D721Med (cell line): ENCODE measurements at places on chromosomes 3 and 15.

DNA sequence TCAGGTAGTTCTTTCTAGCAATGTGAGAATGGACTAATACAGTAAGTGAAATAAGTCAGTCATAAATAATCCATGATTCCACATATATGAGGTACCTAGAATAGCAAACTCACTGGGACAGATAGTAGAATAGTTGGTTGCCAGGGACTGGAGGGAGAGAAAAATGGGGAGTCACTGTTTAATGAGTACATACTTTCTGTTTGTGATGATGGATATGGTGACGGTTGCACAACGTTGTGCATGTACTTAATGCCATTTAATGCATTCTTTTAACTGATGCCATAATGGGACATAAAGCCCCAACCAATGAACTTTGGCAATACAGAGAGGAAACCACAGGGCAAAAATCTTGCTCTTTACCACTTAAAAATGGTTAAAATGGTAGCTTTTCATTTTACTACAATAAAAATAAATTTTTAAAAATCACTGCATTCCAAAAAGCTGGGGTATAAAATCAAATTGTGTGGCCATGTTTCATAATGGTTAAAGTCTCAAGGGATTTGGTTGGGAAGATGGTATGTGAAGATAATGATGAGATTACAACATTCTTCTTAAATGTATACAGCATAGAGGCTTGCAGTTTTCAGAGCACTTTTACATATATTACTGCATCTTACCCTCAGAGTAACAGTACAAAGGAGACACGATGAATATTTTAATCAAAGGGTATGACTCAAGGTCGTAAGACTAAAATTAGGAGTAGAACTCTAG, 45.2 kb downstream of the ADAM10 start:
- no peak for DNase-seq

DNA sequence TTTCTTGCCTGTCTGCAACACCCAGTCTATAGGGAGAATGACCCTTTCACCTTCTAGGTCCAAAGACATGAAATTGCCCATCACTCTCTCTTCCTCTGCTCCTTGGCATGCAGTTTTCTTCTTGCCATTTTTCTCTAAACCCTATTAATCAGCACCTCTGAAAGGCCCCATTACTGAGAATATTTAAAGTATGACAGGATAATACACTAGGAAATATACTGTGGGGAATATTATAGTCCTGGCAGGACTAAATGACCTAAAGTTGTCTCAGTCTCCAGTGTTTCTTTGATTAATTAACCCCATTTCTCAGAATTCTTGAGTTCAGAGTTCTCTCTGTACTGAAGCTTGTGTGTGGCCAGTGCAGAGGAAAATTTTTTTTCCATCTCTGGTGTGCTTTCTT, 730.7 kb downstream of the AGBL1 start:
- DNase-seq = no peak

DNA sequence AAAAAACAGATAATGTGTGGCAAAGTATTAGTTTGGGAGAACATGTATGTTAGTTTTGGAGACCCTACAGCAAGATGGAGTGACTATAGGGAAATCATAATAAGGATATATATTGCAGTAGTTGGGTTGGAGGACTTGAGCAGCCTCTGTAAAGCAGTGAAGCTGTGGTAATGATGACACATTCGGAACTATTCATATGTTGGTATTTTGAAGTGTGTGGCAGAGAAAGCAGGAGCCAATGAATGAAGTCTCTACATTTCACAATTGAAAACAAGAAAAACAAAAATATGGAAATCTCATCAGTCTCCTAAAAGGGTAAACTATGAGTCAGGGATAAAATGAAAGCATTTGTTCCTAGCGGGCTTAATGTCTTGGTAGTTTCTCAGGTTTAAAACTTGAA, 645.9 kb downstream of the OTOL1 start:
- no peak for DNase-seq

GRCh38 chr3:23830869-23831484, 25.2 kb downstream of the UBE2E1 start:
- no peak for DNase-seq

DNA sequence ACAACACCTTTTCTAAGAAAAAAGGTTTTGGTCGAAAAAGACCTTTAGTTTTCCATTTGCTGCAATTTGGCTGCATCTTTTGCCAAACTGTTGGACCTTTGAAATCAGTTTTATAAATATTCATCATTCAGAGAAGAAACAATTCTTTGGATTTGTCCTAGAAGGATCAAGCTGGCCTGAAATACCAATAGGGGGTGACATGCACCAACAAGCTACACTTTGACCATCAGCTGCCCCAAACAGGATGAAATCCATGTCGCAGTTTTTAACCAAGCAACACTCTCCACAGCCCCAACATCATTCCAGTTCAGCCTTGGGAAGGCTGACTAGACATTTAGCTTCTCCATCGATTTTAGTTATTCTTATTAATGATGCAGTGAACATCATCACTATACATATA, 9.8 kb downstream of the RPL15 start:
- no peak for DNase-seq

GRCh38 chr15:66021496-66022162, 152.3 kb downstream of the RAB11A start:
- no peak for DNase-seq

DNA sequence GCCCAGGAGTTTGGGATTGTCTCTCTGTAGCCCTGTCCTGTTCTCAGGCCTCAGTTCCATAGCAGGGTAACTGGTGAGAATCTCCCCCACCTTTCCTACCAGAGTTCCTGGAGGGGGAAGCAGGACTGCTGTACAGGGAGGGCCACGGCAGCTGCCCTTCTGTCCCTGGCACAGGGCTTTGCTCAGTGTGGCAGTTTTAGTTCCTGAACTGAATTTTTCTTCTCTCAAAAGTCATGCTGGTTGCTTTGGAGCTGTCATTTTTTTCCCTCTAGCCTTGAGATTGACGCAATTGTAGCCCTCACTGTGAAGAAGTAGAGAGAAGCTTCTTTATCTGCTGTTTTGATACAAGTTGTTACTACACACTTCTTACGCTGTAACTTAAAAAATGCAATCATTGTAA, 55.5 kb downstream of the TPRG1 start:
- no peak for DNase-seq

- no peak for DNase-seq
These were observed 50.4 kb upstream of the NEO1 start for GRCh38 chr15:73001840-73002239.

DNA sequence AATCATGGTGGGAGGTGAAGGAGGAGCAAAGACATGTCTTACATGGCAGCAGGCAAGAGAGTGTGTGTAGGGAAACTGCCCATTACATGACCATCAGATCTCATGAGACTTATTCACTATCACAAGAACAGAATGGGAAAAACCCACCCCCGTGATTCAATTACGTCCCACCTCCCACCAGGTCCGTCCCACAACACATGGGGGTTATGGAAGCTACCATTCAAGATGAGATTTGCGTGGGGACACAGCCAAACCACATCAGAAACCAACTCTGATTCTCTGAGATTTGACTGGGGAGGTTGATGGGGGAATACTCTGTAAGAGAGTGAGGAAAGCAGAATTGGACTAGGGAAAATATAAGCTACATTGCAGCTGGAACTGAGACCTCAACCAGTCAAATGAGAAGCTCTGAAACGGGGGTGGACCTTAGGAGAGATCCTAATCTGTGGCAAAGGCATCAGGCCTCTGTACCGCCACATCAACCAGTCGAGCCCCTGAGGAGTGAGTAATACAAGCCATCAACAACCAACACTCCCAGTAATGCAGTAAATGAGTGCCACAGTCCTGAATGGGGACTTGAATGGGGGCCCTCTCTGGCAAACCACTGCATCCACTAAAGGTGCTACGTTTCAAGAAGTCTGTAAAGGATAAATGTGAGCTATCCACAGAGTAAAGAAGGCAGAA, 207.9 kb upstream of the GADL1 start:
- DNase-seq = no peak

- no peak for DNase-seq
These were observed 404.5 kb downstream of the PDCD6IP start for GRCh38 chr3:34202975-34203374.

- DNase-seq = no peak
These were observed 38.8 kb downstream of the SLC12A1 start for GRCh38 chr15:48244921-48245320.

- no peak for DNase-seq
These were observed 40.3 kb downstream of the GNB4 start for GRCh38 chr3:179410999-179411398.

DNA sequence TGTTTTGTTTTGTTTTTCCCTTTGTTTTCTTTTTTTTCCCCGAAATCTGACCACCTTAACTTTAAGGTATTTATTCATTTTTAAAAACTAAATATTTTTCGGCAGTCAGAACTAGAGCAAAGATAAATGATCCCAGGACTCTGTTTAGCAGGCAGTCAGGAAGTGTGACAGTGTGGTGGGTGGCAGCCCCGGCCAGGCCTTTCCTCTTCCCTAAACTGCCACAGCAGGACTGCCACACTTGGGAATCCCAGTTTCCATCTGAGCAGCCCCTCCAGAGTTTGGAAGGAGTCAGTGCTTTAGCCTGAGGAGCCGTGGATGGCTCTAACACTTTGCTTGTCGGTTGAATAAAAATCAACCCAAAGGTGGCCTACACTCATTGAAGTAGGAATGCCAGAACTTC, 6.9 kb downstream of the CCRL2 start:
- DNase-seq = no peak

GRCh38 chr3:79848876-79849275, 81.1 kb upstream of the ROBO1 start:
- DNase-seq = no peak

DNA sequence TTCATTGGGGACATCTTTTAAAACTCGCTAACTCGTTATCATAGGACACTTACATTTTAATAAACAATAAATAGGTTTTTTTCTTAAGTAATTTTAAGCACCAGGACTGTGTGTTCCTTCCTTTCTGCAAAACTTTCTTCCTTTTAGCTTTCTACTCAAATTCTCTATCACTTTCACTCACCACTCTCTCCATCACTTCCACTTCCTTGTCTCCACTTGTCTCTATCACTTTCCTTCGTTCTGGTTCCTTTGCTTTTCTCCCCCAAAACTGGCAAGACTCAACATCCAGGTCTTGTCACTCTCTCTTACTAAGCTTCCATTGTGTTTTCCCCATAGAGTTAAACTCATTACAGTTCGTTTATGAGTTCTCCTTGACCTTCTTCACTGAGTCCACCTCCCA, 99.0 kb downstream of the ZPLD1 start:
- DNase-seq = no peak

GRCh38 chr3:66393333-66394005, 107.4 kb downstream of the LRIG1 start:
- DNase-seq = no peak

DNA sequence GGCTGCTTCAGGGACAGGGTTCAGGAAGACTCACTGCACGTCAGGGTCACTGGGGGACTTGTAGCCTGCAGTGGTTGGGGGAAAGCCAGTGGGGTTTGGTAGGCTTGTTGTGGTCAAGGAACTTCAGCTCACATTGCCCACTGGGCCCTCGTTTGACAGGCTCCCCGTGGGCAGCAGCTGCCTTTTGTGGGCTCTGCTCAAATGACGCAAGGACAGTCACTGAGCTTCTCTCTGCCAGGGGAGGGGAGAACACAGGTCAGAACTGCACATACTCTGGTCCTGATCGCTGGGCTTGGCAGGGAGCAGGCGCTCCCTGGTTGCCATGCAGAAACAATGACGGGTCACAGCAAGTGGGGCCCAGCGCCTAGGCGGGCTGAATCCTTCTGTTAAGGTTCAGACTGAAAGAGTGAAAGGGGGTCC, 45.5 kb downstream of the FAM174B start:
- DNase-seq = no peak

DNA sequence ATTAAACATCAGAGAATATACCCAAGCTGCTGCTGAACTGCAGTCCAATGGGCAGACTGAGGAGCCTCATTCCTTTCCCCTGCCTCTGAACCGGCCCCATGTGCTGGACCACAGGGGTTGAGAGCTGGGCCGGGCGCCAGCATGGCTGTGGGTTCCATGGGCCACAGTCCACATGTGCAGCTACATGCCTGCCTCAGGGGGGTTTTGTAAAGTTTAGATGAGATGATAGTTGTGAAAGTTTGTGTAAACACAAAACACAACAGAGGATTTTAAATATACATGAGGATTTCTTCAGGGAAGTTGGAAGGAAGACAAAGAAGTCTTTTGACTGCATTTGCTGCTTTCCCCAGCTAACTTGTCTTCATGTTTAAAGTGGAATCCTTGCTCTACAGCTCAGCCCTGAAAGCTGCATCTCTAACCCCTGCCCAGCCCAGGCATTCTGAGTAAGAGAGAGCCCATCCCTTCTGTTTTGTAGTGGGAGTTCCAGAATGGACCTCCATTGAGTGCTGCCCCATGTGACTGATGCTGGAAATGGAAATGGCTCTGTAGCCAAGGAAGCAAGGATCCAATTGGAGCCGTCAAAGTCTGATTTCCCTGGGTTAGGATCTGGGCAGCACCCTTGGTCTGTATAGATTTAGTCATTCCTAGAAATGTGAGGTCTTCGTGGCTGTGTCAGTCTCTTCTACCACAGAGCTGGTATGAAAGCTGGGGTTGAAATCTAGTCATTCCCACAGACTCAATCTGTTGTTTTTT, 17.5 kb downstream of the SLC12A8 start:
- no peak for DNase-seq

- no peak for DNase-seq
These were observed 1360.9 kb upstream of the ALCAM start for GRCh38 chr3:104005815-104006214.

DNA sequence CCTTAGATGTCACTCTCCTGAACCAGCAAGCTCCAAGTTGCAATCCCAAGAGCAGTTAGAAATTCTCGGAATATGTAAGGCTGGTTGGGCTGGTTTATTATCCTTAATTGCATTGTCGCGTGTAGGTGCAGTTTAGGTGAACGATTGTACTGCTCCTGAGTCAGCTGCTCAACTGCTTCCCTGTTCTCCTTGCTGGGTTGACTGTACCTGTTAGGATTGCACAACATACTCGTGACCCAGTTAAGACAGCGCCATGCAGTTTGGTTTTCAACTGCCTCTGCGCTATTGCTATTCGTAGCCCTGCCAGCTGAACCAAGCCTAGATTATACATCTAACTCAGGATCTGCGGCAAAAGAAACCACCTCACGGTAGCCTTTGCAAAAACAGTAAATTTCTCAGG, 41.0 kb downstream of the BCL2L10 start:
- no peak for DNase-seq

- DNase-seq = no peak
These were observed 478.2 kb upstream of the DPH6 start for GRCh38 chr15:36024031-36024688.

- DNase-seq = no peak
These were observed 153.5 kb downstream of the MECOM start for GRCh38 chr3:169509780-169510692.

GRCh38 chr3:170228093-170228766, 6.0 kb downstream of the PRKCI start:
- DNase-seq = no peak

DNA sequence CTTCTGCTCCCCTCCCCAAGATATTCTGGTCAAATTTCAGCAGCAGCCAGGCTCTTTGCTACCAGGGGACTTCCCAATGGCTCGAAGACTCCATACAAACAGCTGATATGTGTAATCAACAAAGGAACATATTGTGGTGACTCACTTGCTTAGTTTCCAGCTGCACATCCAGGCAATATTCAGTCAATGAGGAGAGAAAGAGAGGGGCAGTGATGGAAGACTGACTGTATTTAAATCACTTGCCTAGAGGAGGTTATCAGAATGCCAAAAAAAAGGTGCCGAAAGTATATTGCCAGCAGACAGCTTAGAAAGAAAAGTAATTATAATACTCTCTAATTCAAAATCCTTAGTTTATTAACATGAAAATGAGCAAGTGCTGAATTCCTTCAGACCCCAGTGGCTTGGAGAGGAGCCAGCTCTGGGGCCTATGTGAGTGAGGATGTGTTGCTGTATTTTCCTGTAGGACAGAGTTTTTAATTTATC, 236.5 kb downstream of the LRTM1 start:
- no peak for DNase-seq

- no peak for DNase-seq
These were observed 9.6 kb downstream of the UBL7 start for GRCh38 chr15:74451322-74451721.
